Naive thymus-derived CD8-positive, alpha-beta T cell (primary cell): ENCODE measurements at places on chromosomes 7 and 10. TPM values are rescaled to one million over a fixed set of nuclear protein-coding genes. Genes with fewer than 3 reads are reported as not detected.

CALHM1 gene
- not detected for total RNA-seq

KAZALD1 gene
- not detected for total RNA-seq

SCART1 gene
- 4.2 TPM for total RNA-seq

GRCh38 chr7:120842121-120842621 lies 15.8 kb downstream of the TSPAN12 start:
- DNase-seq = no peak

DNA sequence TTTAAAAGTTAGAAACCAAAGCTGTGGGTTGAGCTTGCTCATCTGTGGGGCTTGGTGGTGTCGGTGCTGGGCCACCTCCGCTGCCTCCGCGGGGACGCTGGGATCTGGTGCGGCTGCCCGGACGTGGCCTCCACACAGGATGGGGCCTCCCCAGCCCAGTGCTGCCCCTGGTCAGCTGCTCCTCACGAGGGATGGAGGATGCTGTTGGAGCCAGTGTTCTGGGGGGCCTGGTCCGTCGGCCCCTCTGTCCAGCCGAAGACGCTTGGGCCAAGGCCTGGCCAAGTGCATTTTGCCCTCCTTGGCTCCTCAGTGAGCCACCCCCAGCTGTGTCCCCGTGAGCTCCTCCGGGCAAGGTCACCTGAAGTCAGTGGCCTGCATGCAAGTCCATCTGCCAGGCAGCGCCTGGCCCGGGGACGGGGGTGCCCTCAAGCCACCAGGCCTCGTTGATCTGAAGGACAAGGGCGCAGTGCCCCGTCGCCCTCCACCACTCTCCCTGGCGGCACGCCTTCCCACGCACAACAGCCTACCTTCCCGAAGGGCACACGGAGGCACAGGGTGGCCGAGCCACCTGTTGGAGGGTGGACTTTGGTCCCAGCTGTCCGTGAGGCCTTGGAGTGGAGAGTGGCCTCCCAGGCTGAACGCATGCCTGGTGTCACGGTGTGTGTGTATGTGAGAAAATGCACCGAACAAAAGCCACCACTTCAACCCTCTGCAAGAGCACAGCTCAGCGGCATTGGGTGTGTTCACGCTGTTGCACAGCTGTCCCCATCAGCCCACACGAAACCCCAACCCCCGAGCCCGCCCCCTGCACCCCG lies 27.3 kb downstream of the KNDC1 start:
- DNase-seq = no peak

DNA sequence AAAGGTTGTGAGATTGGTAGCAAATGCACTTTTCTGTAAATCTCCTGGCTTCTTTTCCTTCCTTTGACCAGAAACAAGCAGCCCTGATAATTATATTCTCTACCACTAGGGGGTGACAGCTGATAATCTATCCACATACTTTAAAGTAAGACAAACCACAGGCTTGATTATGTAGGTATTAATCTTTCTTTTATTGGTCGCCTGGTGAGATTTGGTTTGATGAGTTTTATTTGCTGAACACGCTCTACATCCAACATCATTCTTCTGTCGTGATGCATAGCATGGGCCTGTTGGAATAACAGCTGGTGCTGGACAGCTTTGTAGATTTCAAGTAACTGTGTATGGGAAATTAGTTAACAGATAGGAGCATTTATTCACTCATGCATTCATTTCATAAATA lies 63.5 kb downstream of the ZNF365 start:
- peak; percentile 70 for DNase-seq

GRCh38 chr10:88107296-88108097 lies 244.1 kb downstream of the PTEN start:
- no peak for DNase-seq

DNA sequence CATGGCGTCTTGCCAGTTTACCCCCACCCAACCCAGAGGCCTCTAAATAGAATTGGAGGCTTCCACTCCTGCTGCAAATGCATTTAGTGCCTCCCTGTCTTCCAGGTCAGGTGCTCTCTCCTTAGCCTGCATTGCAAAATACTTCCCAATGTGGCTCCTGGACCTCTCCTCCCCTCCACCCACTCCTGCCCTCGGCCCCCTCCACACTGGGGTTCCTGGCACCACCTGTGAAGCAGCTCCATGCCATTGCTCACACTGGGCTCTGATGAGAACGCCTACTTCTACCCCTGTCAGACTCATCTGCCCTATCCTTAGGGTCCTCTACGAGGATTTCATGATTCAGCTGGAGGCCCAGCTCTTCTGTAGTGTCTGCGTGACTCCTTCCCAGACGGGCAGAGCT lies 37.4 kb downstream of the C10orf120 start:
- peak; percentile 19 for DNase-seq

DNA sequence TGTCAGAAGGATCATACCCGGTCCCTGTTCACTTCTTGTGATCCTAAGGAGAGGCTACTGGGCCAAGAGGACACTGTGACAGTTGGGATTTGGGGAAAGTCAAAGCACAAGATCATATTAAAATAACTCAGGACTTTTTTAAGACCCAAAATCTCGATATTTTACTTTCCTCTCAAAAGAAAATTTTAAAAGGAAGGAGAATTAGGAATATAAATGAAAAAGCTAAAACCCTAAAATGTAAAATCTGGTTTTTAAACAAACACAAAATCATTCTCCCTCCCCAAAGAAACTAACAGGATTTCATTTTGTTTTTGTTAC lies 36.4 kb downstream of the ALOX5 start:
- DNase-seq = no peak

DNA sequence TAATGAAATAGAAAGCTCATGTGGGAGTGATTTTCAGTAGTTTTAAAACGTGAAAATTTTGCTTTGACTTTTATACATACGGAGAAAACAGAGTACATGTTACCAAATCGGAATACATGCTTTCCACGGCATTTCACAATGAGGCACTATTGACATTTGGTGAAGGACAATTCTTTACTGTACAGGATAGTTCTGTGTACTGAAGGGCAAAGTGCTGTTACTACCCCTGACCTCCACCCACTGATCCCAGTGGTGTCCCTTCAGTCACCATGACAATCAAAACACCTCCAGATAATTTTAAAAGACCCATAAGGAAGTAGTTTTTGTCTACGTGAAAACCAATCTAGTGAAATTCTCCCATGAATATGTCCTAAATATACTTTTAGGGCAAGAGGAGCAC lies 33.1 kb upstream of the ANK3 start:
- no peak for DNase-seq

- no peak for DNase-seq
These were observed 144.0 kb upstream of the ITGB1 start for GRCh38 chr10:33102071-33102470.

- no peak for DNase-seq
These were observed 867.2 kb upstream of the LRRTM3 start for GRCh38 chr10:66058594-66058993.

DNA sequence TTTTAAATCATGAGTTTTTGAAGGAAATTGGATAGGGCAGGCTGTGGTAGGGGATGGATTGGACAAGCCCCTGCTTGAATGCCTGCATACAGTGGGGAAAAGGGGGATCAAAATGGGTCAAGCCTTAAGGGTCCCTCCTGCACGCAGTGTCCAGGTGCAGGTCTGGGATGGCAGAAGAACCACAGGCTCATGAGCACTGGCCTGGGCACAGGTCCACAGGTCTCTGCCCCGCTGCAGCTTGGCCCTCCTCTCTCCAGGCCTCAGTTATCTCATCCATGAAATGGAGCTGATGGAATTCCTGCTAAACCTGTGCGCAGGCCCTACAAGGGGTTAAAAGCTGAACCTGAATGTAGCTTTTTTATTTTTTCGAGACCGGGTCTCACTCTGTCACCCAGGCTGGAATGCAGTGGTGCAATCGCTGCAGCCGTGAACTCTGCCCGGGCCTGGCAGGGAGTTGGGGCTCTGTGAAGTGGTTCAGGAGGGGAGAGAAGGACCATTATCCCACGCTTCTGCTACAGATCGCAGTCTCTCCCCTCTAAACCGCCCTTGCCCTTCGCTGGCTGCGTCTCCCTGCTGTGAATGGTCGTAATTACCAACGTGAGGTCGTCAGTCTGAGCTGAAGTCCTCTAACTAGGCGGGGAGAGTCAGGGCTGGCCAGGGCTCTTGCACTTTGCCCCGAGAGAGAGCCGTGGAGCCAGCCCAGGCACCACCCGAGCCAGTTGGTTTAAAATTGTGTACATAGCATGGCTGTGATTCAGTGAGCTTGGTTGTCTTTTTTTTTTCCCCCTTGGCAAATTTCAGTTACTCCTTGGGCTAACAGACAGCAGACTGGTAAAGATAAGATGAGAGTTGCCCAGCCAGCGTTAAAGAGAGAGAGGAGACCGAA lies 77.5 kb upstream of the GTF2I start:
- no peak for DNase-seq

- no peak for DNase-seq
These were observed 1.3 kb downstream of the LCOR start for GRCh38 chr10:96833220-96834001.

DNA sequence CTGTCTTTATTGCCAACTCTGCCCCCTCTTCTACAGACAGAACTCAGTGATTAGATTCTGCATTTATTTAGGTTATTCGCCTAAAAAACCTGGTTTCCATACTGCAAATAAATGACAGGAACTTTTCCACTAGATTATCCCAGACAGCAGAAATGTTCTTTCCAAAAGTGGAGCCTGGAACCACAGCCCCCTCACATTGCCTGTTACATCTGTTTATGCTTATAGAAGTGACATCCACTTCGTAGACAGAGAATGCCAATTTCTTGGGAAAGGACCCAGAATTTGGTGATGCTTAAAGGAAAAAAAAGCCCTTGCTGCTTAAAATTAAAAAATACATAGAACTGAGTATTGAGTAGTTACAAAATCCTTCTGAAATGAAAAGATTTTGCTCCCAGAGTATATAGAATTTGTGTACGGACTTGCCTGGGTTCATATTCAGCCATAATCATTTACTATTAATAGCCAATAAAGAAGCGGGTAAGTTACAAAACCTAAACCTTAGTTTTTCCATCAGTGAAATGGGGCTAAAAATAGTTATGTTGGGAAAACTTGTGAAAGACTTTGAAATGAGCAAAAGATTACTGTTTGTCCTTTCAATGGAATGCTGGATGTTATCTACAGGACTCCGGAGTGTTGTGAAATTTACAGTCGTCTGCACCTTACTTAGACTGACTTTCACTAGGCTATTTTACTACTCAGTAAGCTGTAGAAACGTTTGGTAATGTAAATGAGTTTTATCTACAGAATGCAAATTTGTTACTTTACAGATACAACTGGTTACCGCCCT lies 1.1 kb upstream of the PPP1R9A start:
- DNase-seq = no peak

DNA sequence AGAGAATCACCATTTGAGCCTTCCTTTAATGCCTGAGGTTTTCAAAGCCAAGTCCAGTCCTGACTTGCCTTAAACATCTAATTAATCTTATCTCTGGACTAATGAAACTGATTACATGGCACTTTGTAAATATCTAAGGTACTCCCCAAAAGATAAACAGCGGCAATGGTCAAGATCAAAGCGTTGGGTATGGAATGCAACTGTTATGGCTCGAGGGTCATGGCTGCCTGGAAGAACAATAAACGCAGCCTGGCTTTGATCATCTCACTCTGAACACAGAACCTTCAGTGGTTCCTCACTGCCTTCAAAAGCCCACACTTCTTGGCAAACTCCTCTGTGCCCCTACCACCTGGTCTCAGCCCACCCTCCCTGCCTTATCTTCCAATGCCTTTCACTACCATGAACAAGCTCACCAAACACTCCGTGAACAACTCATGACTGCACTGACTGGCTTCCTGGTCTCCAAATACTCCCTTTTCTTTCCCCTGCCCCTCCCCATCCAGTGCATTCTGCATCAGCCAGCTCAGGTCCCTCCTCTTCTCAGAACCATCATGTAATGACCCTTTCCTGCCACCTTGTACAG lies 150.2 kb upstream of the NFE2L3 start:
- DNase-seq = no peak

- no peak for DNase-seq
These were observed 116.0 kb downstream of the ARID5B start for GRCh38 chr10:62017491-62017870.
